CD4-positive, alpha-beta T cell treated with Interleukin-4 for 1 hour (primary cell): ENCODE measurements at places on chromosomes 11 and 22.
A peak's percentile ranks its signal among the peaks of the same experiment; 100 is the strongest.

DNA sequence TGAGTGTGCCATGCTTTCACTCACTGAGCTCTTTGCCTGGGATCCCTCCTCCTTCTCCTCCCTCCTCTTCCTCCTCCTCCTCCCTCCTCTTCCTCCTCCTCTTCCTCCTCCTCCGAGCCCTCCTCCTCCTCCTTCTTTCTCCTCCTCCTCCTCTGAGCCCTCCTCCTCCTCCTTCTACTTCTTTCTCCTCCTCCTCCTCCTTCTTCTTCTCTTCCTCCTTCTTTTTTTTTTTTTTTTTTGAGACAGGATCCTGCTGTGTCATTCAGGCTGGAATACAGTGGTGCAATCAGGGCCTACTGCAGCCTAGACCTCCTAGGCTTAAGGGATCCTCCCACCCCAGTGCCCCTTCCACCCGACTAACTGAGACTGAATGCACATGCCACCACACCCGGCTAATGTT, 62.3 kb downstream of the DEUP1 start:
- DNase-seq = no peak

- peak; percentile 38 for DNase-seq
Measured at GRCh38 chr11:1839924-1840779, 1.4 kb downstream of the TNNI2 start.

GRCh38 chr11:56783448-56784041, 35.0 kb upstream of the OR9G4 start:
- DNase-seq = no peak

DNA sequence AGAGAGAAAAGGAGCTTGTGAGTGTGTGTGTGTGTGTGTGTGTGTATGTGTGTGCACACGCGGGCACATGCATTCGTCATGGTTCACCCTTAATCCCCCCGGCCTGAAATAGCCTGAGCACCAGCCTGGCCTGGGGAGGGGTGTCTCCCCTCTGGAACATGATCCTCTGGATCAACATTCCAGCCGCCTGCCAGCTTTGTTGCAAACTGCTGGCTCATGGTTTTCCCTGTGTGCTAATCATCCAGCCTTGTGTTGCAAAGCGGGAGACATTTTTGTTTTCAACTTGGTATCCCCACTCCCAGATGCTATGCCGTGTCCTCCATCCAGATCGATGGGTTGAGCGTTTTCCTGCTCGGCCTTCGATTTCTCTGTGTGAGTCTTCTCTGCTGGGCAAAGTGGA, 94.3 kb downstream of the FEZ1 start:
- no peak for DNase-seq

- no peak for DNase-seq
Measured at GRCh38 chr11:126293726-126294125, 10.1 kb upstream of the DCPS start.

DNA sequence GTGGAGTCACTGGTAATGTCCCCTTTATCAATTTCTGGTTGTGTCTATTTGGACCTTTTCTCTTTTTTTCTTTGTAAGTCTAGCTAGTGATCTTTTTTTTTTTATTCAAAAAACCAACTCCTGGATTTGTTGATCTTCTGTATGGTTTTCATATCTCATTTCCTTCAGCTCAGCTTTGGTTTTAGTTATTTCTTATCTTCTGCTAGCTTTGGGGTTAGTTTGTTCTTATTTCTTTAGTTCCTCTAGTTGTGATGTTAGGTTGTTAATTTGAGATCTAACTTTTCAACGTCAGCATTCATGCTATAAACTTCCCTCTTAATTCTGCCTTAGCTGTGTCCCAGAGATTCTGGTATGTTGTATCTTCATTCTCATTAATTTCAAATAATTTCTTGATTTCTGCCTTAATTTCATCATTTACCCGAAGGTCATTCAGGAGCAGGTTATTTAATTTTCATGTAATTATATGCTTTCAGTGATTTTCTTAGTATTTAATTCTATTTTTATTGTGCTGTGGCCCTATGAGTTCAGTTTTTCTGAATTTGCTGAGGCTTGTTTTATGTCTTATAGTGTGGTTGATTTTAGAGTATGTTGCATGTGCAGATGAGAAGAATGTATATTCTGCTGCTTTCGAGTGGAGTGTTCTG, 29.0 kb downstream of the PI4KA start:
- DNase-seq = no peak

- no peak for DNase-seq
Measured at GRCh38 chr11:28009388-28009787, 98.6 kb downstream of the KIF18A start.

GRCh38 chr11:17604915-17605233, 57.8 kb downstream of the OTOG start:
- no peak for DNase-seq

- DNase-seq = no peak
Measured at GRCh38 chr22:48753752-48754517, 1073.7 kb downstream of the BRD1 start.

GRCh38 chr11:13761250-13761649, 92.8 kb downstream of the FAR1 start:
- DNase-seq = no peak

DNA sequence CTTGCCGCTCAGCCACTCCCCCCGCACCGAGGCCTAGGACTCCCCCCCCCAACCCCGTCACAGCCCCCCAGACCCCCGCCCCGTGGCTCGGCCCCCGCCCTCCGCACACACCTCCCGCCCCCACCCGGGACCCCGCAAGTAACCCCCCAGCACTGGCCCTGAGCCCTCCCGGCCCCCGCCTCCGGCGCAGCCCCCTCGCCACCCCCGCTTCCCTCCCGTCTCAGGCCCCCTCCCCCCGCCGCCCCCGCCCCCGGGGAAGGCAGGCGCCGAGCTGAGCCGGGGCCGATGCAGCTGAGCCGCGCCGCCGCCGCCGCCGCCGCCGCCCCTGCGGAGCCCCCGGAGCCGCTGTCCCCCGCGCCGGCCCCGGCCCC, 1.5 kb downstream of the SHANK3 start:
- DNase-seq = no peak

DNA sequence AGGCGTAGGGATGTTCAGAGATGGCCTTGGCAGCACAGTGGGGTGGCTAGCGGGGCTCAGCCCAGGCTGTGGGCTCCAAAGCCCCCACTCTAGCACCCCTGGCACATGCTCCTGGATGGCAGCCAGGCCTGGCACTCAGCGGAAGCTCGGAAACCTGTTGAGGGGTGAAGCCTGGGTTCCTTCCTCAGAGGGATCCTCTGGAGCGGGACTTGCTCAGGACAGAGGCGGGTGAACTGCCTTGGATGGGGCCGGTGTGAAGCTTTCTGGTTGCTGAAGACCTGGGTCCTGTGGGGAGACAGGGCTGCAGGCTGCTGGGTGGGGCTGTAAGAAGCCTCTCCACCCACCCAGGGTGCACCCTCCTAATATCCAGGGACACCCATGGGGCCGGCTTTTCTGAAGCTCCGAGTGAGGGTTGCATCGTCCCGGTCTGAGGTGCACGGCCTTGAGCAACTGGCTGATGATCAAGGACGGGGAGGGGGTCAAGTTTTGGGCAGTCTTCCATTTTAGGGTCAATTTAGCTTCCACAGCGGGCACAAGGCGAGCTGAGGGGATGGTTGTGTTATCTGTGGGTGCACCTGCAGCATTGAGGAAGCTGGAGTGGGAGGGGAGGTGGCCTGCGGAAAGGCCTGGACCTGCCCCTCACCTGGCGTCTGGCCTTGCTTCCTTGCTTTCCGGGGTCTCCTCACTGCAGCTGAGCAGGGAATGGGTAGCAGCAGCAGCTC, 5.2 kb downstream of the MRGPRE start:
- peak; percentile 7 for DNase-seq

GRCh38 chr11:100930185-100930778, 199.3 kb downstream of the PGR start:
- DNase-seq = no peak
